Fibroblast of skin of left quadriceps (primary cell): ENCODE measurements at places on chromosomes 4 and X.

- DNase-seq: no peak
These were observed 358.2 kb upstream of the GATB start for GRCh38 chr4:152118819-152119553.

- DNase-seq: no peak
These were observed 8.5 kb downstream of the NAT8L start for GRCh38 chr4:2067446-2068197.

DNA sequence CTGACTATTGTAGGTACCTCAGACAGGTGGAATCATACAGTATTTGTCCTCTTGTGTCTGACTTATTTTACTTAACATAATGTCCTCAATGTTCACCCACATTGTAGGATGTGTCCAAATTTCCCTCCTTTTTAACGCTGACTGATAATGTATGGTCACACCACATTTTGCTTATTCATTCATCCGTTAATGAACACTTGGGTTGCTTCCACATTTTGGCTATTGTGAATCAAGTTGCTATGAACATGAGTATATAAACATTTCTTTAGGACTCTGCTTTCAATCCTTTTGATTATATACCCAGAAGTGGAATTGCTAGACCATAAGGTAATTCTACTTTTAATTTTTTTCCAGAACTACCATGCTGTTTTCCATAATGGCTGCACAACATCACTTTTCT is 87.0 kb upstream of the NDP start:
- no peak for DNase-seq

- no peak for DNase-seq
These were observed 23.2 kb upstream of the MRFAP1 start for GRCh38 chr4:6617246-6617645.

- DNase-seq: no peak
These were observed 78.8 kb upstream of the PACRGL start for GRCh38 chr4:20621476-20621875.

DNA sequence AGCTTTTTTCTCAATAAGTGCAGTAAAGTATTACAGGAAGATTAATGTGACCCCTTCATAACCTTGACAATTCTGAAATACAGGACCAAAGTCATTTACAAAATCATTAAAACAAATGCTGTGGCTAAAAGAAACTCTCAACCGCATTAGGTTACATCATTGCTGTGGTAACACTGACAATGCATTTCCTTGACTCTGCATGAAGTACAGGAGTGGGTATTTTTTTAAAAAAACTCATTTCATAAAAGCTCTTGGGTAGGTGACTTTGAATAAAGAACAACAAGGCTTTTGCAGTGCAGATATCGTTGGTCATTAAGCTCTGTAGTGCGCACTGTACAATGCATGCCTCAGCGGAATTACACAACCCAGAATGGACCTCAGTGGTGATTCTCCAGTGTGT is 23.4 kb upstream of the XK start:
- no peak for DNase-seq
